ENCODE measurements at places on chromosomes 4 and X.
A peak's percentile ranks its signal among the peaks of the same experiment; 100 is the strongest.

DNA sequence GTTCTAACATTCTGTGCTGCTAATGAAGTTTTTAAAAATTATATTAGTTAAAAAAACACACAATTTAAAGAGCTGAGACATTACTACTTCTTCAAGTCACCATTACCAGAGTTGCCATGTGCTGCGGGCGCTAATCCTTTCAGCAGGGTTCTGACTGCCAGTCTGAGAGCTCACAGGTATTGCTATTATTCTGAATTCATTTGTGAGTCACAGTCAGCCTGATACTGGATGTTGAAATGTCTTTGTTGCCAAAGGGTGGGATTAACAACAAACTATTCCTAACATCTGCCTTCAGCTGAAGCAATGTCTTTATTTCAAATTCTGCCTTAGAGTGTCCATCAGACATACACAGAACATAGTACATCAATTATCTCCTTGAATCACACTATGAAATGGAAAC, 197.1 kb upstream of the FGF13 start:
- no peak for DNase-seq

DNA sequence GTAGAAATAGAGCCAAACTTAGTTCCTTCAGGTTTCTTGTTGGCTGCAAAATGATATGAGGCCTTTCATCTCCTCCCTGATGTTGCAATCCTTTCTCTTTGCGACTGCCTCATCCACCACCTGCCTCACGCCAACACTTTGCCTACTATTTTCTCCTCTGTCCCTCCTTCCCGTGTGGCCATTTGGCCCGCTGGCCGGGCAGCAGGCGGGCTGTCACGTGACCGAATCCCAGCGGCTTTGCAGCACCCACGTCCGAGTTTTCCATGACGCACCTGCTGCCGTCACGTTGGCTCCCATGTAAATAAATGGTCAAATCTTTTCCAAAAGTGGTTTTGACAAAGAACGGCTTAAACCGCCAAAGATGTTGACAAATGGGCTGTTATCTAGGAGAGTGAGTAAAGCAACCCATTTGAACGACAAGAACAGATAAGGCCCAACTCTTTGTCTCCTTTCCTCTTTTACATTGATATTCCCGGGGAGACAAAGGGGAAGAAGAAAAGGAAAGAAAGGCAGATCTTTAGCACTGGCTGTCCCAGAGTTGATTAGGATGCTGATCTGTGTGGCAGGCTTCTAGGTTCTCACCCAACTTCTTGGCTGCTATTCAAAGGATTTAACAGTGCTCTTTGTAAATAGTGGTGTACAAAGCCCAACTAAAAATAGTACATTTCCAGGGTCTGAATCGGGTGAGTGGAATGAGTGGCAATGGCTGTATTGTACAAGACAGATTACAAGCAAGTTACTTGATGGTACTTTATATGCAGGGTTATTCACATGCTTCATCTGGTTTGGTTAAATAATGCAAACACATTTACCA, 174.2 kb upstream of the JADE1 start:
- DNase-seq, result peak; percentile 25

GRCh38 chrX:49858341-49858740, 20.9 kb upstream of the USP27X start:
- no peak for DNase-seq

DNA sequence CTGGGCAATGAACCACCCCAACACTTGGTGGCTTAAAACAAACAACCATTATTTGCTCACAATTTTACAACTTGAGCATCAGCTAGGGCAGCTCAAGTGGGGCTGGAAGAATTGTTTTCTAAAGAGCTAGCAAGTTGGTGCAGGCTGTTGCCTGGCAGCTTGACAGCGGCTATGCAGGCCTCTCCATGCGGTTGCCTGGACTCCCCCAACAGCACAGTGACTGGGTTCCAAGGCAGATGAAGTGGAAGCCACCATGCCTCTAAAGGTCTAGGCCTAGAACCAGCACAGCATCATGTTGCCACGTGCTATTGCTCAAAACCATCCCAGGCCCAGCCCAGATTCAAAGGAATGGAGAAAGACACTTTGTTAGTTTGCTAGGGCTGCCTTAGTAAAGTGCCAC, 114.8 kb downstream of the BCOR start:
- DNase-seq, result peak; percentile 43

- no peak for DNase-seq
Measured at GRCh38 chr4:139619644-139620043, 46.0 kb upstream of the MGST2 start.

Measured in NCI-H187 (cell line).